NCI-H146 (cell line): ENCODE measurements at places on chromosomes 1 and 21.
A peak's percentile ranks its signal among the peaks of the same experiment; 100 is the strongest.

GRCh38 chr1:172658871-172659453 is at the start of gene FASLG:
TSS of gene FASLG (plus strand) at chr1:172659103. CDS start at chr1:172659202, 99 bp downstream.
- no peak for DNase-seq

DNA sequence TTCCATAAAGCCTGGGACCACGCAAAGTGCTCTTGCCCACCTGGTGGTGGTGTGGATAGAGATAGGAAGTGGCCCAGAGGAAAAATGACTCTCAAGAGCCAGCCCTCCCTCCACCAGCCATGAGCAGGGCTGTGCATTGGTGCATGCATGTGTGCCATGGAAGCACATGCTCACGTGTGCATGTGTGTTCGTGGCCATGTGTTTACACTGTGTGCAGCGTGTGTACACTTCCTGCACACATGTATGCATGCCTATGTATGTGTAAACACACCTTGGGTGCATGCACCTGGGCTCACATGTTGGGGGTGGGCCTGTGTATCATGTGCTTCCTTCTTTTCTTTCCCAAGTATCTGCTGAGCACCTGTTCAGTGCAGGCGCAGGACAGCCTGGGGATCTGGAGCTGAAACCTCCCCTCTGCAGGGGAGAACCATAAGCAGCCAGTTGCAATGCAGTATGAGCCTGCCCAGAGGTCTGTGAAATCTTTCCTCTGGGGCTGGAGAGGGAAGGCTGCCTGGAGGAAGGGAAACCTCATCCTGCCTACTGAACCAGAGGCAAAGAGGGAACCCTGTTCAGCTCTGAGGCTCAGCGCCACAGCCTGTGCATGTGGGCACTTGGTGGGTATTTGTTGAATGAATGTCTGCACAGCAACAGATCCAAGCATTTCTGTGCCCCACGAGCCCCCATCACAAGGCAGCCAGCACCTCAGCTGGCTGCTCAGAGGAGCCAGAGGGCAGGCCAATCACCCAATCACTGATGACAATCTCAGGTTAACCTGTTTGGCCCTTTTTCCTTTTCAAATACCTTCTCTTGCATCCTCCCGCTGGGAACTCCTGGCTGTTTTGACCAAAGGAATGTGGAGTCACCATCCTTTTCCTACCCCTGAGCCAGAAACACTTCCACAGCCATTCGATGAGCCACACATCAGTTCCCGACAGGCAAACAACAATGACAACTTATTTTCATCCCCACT is 327.0 kb downstream of the NPHP4 start:
- DNase-seq: no peak

DNA sequence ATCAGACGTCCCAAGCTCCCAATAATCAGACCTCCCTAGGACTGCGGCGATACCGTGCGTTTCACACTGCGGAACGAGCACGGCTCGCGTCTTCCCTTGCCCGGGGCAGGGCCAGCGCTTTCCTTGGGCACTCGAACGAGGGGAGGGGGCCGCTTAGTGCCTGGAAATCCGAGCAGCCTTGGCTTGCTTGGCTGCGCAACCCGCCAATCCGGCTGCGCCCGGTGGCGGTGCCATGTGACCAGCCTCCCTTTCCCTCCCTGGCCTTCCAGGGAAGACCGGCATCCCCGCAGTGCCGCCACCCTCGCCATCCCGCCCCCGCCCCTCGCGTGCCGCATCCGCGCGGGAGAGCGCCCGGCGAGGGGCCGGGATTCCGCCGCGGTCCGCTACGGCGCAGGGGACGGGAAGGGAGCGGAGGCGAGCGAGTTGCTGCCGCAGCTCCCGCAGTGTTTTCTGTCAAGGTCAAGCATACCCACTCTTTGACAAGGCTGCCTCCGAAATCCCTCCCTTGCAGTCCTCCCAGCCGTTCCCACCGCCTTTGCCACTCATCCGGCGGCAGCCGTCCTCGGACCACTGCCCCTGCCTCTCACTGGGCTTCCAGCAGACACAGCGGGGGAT is 8.3 kb upstream of the RNF19B start:
- DNase-seq: peak; percentile 72

DNA sequence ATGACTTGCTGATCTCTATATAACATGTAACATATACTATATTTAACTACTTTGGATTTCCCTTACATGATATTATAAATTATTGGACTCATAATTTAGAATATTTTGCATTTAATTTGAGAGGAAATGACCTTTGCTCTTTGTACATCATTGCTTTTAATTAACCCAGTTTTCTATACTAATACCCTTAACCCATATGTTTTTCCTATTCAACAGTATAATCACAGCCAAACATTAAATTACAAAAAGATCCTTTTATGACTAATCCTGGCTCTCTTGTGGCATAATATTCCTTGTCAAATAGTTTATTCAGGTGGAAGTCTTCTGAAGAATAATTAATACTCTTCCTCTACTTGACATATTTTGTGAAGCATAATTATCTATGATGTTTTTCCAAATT is 56.0 kb upstream of the GPR52 start:
- no peak for DNase-seq

- DNase-seq: peak; percentile 33
Measured at GRCh38 chr1:54500107-54500431, 48.0 kb upstream of the ACOT11 start.

DNA sequence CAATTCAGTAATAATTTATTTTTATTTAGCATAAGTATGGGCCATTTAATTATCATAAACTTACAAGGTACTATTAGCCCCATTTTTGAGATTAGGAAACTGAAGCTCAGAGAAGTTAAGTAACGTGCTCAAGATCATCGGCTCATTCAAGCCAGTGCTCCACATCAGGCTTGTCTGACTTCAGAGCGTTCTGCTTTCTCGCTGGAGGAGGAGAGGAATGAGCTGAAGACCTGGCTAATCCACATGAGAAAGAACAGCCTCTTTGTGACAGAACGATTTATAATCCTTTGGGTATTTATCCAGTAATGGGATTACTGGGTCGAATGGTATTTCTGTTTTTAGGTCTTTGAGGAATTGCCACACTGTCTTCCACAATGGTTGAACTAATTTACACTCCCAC is 39.7 kb downstream of the DDX20 start:
- DNase-seq: no peak

DNA sequence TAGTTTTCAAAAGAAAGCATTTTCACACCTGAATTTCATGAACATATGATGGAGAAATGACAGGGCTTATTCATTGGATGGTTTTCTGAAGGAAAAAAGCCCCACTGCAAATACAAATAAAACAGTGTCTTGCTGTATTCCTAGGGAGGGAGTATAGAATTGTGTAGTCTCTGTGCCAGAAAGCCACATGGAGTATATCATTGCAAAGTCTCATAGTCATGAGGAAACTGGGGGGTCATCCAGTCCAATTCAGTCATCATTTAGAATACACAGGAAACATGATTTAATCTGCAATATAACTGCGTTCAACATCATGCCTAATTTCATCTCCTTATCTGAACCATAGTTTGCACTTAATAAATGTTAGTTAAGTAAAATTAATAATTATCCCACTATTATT is 222.3 kb downstream of the NTNG1 start:
- no peak for DNase-seq

DNA sequence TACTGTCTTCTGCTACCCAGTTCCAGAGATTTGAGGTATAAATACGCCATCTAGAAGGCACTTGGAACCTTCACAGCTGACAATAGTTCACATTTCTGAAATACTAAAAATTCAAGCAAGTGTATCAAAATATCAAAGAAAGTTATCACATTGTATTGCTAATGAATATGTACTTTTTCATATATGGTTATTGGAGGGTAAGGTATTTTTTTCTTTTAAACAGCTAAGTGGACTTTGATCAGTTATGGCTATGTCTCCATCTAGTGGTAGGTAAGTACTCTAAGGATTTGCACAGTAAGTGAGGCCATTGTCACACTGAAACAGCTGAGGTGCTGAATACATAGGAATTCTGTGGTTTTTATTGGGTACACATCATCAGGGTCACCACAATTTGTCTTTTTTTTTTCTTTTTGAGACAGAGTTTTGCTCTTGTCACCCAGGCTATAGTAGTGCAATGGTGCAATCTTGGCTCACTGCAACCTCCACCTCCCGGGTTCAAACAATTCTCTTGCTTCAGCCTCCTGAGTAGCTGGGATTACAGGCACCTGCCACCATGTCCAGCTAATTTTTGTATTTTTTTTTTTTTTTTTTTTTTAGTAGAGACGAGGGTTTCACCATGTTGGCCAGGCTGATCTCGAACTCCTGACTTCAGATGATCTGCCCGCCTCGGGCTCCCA is 49.1 kb upstream of the CR2 start:
- DNase-seq: peak; percentile 46

GRCh38 chr1:111959436-111959835 is 30.0 kb downstream of the KCND3 start:
- no peak for DNase-seq

GRCh38 chr1:9596415-9597123 is 7.9 kb downstream of the TMEM201 start:
- no peak for DNase-seq

- DNase-seq: no peak
Measured at GRCh38 chr1:33348194-33348593, 27.3 kb upstream of the A3GALT2 start.

DNA sequence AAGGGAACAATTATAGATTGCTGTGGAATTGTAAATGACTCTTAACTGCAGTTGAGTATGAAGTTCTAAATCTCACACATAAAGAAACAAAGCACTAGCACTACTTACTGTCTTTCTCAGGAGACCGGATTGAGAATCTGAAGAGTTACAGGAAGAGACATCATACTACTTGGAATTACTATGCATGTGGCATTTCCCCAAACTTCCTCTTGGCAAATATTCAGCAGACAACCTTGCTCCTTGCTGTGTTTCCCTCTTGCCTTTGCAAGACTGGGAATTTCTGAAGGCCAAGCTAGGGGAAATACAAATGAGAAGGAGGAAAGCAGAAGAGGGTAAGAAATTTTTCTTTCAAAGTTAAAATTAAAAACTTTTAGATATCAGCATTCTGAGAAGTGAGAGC is 173.6 kb upstream of the KCTD3 start:
- no peak for DNase-seq

DNA sequence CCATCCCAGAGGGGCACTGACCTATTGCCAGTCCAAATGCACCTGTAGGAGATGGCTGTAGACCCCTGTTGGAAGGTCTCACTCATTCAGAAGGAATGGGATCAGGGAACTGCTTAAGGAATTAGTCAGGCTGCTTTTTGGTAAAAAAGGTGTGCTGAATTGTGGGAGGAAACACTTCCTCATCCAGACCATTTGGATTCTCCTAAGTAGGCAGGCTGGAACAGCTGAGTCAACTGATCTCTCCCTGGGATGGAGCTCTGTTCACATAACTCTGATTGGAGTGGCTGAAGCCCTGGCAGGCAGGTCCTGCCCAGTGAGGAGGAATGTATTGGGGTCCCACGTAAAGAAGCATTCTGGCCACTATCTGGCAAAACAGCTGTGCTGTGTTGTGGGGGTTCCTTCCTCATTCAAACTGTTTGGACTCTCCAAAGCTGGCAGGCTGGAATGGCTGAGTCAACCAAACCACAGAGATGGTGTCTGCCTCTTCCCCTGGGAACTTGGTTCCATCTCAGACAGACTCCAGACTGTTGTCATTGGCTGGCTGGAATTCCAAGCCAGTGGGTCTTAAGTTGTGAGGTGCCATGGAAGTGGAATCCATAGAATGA is 70.7 kb upstream of the PDC start:
- DNase-seq: no peak

DNA sequence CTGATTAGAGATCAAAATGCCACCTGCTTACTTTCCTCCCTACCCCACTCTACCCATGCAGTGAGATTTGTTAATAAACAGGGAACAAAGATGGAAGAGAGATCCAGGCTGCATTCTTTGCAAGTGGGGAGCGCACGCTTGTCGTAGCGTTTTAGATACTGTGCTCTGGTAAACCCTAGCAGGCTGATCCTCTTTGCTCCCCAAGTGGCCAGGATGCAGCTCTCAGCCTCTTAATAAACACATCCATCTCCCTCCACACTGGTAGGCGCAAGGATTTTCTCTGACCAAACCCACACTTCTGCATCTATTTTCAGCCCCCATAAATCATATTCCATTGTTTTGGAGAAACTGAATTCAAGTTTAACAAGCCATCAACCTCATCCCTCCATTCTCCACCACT is 2.9 kb downstream of the PGBD5 start:
- no peak for DNase-seq

DNA sequence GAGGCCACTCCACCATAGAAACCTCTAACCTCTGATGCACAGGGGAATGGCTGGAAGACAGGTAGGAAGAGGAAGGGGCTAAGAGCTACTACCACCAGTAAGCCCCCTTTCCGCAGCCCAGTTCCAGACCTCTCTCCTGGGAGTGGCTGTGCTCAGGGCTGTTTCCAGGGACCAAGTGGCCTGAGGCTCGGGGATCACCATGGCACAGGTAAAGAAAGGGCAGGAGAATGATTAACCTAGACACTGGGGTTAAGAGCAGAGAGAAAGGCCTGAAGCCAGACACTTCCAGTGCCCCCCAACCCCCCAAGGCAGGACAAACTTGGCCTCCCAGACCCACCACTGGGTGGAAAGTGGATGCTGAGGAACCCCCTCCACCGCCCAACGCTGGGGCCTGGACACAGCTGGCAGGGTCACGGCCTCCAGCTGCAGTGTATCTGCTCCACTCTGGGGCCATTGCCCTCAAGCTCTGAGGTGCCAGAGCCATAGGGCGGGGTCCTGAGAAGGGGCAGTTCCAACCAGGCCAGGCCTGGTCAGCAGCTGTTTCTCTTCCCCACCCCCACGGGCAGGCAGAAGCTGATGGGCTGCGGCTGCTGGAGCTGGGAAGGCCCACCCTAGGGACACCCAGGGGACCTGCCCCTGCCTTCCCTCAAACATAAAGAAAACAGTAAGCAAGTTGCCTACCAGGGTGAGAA is 2.6 kb downstream of the TAGLN2 start:
- peak; percentile 13 for DNase-seq

GRCh38 chr21:22351076-22351475 is 1352.9 kb downstream of the NCAM2 start:
- DNase-seq: no peak

GRCh38 chr1:166084613-166085012 is 82.2 kb downstream of the FAM78B start:
- DNase-seq: no peak

DNA sequence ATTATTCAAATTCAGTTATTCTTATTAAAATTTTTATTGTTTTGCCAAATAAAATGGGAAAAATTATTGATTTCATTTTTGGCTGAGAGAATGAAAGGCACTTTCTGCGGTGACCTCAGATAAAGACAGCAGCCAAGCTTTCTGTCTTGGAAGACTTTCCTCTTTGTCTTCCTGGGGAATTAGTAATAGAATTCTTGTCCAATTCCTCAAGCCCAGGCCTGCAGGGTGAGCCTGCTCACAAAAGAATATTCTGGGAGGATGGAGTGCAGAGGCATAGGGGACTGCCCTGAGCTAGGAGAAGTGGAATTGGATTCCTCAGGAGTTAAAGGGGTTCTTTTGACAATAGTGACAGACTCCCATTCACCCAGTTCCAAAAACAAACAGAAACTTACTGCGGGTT is 614.5 kb upstream of the ADGRL2 start:
- DNase-seq: no peak

DNA sequence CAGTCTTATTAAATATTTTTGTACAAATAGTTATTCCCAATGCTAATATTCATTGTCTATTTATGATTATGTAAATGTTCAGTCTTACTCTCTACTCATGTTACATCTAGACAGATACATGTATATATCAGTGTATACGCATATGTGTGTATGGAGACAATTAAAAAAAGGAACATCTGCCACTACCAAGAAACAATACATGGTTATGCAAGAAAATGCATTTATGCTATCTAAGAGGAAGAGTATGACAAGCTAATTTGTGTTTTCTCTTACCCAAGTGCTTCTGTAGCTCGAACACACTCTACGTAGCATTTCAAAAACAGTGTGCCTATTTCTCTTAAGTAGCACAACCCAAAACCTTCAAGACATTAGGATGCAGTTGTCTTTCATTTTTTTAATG is 6.1 kb upstream of the RLF start:
- no peak for DNase-seq
